Stimulated activated CD8-positive, alpha-beta memory T cell treated with anti-CD3 and anti-CD28 coated beads, Interleukin-15, amount 100 ng/mL, for 24 hours (primary cell): ENCODE measurements at places on chromosomes 5 and 9.

- DNase-seq, result no peak
These were observed 46.9 kb downstream of the THOC3 start for GRCh38 chr5:175921061-175921730.

- no peak for DNase-seq
These were observed 399.4 kb upstream of the ITGA1 start for GRCh38 chr5:52388349-52388748.

DNA sequence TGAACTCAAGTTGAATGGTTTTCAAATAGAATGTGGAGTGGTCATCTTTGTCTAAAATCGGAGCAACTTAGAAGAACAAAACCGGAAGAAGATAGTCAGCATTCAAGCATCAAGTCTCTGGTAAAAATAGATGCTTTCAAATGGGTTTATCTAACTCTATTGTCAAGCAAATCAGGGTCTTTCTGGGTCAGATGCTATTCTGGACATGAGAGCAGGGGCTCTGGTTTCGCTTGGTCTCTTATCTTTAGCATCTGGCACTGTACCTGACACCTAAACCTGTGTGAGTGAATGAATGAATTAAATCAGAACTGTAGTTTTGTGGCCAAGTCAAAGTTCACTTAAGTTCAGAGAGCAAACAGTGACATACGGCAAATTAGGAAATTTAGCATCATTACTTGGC is 173.5 kb downstream of the SLIT3 start:
- no peak for DNase-seq

GRCh38 chr5:851076-851475 is 290 bp upstream of the ZDHHC11 start:
- no peak for DNase-seq

- DNase-seq, result no peak
These were observed 39.2 kb downstream of the PPIC start for GRCh38 chr5:122997294-122997693.

GRCh38 chr5:129367883-129368282 is 92.2 kb upstream of the ADAMTS19 start:
- DNase-seq, result no peak

GRCh38 chr5:39658866-39659265 is 234.1 kb upstream of the DAB2 start:
- no peak for DNase-seq

- DNase-seq, result no peak
These were observed 93.2 kb downstream of the ZNF354C start for GRCh38 chr5:179153341-179153901.

DNA sequence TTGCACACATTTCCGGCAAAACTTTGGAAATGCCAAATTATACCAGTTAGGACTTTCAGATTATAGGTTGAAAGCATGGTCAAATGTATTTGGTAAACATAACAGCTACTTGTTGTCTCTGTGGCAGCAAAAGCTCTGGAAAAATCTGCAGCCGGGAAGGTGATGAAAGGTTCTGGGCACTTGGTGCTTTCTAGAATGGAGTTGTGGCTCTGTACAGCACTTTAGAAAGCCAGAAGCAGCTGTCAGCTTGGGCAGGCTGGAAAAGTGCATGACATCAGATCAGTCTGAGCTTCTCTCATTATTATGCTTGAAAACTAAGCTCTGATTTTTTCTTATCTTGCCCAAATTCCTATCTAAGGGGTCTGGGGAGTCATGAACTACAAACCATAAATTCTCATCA is 118.6 kb upstream of the MAST4 start:
- no peak for DNase-seq

DNA sequence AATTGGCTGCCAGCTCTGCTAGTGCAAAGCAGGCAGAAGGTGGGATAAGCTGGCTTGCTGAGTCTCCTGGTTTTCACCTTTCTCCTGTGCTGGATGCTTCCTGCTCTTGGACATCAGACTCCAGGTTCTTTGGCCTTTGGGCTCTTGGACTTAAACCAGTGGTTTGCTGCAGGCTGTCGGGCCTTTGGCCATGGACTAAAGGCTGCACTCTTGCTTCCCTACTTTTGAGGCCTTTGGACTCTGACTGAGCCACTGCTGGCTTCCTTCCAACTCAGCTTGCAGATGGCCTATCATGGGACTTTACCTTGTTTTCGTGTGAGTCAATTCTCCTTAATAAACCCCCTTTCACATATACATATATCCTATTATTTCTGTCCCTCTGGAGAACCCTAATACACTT is 1293.9 kb upstream of the CDH6 start:
- no peak for DNase-seq

GRCh38 chr9:21994556-21995005 is at the start of gene CDKN2B-AS1:
Gene CDKN2B-AS1 (plus strand): TSS chr9:21994791.
- no peak for DNase-seq

DNA sequence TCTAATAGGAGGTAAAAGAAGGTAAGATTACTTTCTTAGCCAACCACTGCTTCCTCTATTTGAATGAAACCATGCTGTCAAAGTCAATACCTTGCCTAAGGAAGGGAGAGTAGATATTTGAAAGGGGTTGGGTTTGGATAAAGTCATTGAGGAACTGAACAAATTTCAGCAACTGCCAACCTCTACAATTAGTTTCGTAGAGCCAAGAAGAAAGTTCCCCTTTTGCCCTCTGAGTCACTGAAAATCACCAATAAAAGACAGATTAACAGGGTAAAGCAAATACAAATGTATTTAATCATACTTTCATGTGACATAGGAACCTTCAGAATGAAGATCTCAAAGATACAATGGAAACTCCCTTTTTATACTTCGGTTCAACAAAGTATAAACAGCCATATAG is 615.7 kb downstream of the GABRG2 start:
- DNase-seq, result no peak

DNA sequence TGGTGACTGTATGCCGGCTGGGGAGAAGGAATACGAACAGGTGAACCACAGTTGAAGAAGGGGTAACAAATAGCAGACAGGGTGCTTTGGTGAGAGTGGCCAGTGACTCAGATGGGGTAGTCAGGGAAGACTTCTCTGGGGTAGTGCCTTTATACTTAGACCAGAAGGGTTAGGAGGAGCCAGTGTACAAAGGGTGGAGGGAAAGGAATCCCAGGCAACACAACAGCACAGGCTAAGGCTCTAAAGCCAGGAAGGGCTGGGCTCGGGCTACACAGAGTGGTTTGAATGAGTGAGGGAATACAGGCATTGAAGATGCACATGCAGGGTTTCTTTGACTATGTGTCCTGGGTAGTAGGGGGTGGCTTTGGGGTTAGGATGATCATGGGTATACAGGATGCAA is 70.6 kb upstream of the CXCL14 start:
- no peak for DNase-seq

- DNase-seq, result no peak
These were observed 254.8 kb upstream of the FTMT start for GRCh38 chr5:121596882-121597281.
